Smooth muscle cell of bladder (primary cell): ENCODE measurements at places on chromosomes 5 and 9. TPM values are rescaled to one million over a fixed set of nuclear protein-coding genes. Genes with fewer than 3 reads are reported as not detected.

Gene ISL1
- total RNA-seq, result 0.14 TPM in 1 of 2 replicates, not detected in the other

Gene LCN2
- not detected in 2 replicates for total RNA-seq

Gene GLDC
- total RNA-seq, result 1.4 TPM in 1 of 2 replicates, not detected in the other

Gene SHOC1
- total RNA-seq, result under 0.01 TPM in 1 of 2 replicates, not detected in the other

Gene PKD2L2
- 0.18 TPM in 1 of 2 replicates, not detected in the other for total RNA-seq

Gene FNBP1
- 42.4 and 54.4 TPM in 2 replicates for total RNA-seq

Gene SLC6A19
- total RNA-seq, result not detected in 2 replicates

Gene SMIM33
- total RNA-seq, result not detected in 2 replicates

Gene SARDH
- total RNA-seq, result 4.9 and 10.1 TPM in 2 replicates

Gene STPG3
- not detected in 2 replicates for total RNA-seq

Gene CNTFR
- total RNA-seq, result under 0.01 TPM in 1 of 2 replicates, not detected in the other

Gene LSM11
- 1.7 and 4.5 TPM in 2 replicates for total RNA-seq

Gene NR2F1-AS1
- total RNA-seq, result 45.1 and 58.0 TPM in 2 replicates

Gene ATP10B
- total RNA-seq, result 0.14 TPM in 1 of 2 replicates, not detected in the other

Gene SLC25A2
- 0.14 and 0.18 TPM in 2 replicates for total RNA-seq

Gene FAM221B
- not detected in 2 replicates for total RNA-seq

Gene CENPH
- 3.8 and 7.3 TPM in 2 replicates for total RNA-seq

Gene DIAPH1
- 9.2 TPM in 2 replicates for total RNA-seq

Gene NUTM2F
- not detected in 2 replicates for total RNA-seq

Gene PCDHGB7
- 6.3 and 6.9 TPM in 2 replicates for total RNA-seq

Gene PRSS3
- total RNA-seq, result 14.6 and 28.4 TPM in 2 replicates

Gene PCDHGB5
- 15.9 and 19.9 TPM in 2 replicates for total RNA-seq

Gene CXCL14
- total RNA-seq, result 0.14 and 0.37 TPM in 2 replicates

Gene FAM219A
- total RNA-seq, result 3.7 and 6.9 TPM in 2 replicates

Gene ANP32B
- 7.8 and 10.2 TPM in 2 replicates for total RNA-seq

Gene ADAMTS13
- 1.00 and 2.2 TPM in 2 replicates for total RNA-seq

Gene PGM5
- 4.5 and 14.9 TPM in 2 replicates for total RNA-seq

Gene ADGRD2
- not detected in 2 replicates for total RNA-seq

Gene NTMT1
- 34.4 and 38.6 TPM in 2 replicates for total RNA-seq

Gene HIGD2A
- 28.2 and 32.3 TPM in 2 replicates for total RNA-seq

Gene GPR150
- 0.28 TPM in 2 replicates for total RNA-seq

Gene POU5F2
- total RNA-seq, result 0.55 and 0.57 TPM in 2 replicates

Gene CNTNAP3
- 0.18 and 1.1 TPM in 2 replicates for total RNA-seq

Gene SHROOM1
- total RNA-seq, result 2.5 and 2.6 TPM in 2 replicates
